Natural killer cell (primary cell): ENCODE measurements at places on chromosomes 3 and 15.

- DNase-seq, result no peak
These were observed 155.4 kb downstream of the ADAMTSL3 start for GRCh38 chr15:83809345-83809744.

DNA sequence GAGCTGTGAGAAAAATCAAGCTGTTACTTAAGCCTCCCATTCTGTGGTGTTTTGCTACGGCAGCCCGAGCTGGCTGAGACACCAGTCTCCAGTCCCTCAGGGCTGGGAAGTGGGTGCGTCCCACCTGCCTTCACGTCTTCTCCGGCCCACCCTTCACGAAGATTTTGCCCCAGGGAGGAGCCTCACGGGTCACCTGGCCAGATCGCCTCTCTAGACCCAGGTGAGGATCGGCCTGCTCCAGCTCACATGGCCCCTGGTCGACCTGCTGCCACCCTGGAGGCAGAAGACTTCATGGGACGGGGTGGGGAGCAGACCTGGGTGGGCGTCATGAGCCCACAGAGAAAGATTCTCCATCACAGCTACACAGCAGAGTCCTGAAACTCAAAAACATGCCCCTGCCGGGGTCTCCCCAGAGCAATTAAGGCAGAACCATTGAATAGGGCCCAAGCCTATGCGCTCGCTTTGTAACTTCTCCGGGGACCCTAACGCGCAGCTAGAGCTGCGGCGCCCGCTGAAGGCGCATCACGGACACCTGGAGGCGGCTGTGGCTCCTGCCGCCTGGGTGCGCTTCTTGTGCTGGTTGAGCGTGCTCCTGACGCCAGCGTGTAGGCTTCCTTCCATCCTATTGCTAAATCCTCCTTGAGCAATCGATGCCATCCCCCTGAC, 92.6 kb upstream of the ALDH1A3 start:
- no peak for DNase-seq

- no peak for DNase-seq
These were observed 163.8 kb upstream of the ATP11B start for GRCh38 chr3:182629521-182629920.

- DNase-seq, result no peak
These were observed 24.7 kb upstream of the DUSP7 start for GRCh38 chr3:52080830-52081719.

DNA sequence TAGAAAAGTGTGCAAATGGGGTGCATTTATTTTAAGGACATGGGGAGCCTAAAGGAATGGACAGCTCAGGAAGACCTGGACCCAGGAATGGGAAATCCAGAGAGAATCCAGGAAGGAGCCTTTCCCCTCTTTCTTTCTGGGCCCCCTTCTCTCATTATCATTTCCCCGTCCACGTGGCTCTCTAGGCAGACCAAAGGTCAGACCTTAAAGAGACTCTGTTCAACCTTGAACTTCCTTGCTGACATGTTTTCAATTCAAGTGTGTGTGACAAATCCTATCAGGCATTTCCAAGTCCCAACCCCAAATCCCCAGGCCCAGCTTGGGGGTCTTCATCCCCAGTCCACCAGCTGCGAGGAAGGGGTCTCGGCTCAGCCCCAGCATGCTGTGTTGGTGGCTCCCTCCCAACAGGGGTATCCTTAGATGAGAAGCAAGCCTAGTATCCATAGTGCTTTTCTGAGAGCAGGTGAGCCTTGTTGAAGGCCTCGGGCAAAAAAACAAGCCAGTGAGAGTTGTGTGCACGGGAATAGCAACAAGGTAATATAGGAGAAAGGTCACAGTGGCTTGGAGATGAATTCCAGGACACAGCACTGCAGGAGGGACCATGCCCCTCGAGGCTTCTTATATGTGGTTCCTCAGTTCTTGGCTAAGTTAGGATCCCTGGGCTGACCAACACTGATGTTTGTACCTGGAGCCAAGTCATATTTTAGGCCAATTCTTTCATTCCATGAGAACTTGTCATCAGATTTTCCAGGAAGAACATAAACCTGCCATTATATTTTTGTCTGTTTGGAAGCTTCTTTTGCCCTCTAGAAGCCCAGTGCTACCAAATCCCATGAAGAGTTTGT, 130.0 kb downstream of the ASB7 start:
- DNase-seq, result no peak

DNA sequence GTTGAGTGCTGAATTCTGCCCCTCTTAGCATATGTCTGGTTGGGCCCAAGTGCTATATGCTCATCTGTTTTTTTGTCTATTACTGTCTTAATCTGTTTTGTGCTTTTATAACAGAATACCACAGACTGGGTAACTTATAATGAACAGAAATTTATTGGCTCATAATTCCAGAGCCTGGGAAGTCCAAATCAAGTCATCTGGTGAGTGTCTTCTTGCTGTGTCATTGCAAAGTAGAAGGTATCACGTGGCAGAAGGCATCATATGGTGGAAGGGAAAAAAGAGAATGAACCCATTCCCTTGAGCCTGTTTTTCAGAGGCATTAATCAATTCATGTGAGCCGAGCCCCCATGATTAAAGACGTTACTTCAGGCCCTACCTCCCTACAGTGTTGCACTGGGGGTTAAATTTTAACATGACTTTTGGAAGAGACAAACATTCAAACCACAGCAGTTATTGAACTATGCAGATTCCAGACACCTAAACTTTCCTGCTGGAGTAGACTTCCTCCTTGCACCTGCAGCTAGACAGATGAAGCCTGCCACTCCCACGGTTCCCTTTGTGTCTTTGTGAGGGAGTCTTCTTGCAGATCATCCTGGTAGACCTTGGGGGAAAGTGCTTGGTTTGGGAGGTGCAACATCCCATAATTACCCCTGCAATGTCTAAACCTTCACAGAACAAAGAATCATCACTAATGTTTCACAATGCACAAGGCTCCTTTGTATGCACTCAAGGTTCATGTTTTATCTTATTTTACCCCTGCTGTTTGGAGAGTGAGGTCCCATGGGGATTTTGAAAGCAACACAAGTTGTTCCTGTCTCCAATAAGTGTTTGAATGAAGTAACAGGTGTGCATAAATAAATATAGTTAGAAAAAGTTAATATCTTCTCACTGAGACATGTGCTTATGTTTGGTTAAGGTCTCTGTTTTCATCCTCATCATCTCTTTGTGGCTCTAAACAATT, 64.7 kb upstream of the XCR1 start:
- no peak for DNase-seq

GRCh38 chr3:142273501-142273900, 48.1 kb upstream of the GK5 start:
- no peak for DNase-seq

GRCh38 chr15:48458876-48459275, 127.6 kb downstream of the DUT start:
- no peak for DNase-seq
